ENCODE measurements at places on chromosomes 3 and 15.

DNA sequence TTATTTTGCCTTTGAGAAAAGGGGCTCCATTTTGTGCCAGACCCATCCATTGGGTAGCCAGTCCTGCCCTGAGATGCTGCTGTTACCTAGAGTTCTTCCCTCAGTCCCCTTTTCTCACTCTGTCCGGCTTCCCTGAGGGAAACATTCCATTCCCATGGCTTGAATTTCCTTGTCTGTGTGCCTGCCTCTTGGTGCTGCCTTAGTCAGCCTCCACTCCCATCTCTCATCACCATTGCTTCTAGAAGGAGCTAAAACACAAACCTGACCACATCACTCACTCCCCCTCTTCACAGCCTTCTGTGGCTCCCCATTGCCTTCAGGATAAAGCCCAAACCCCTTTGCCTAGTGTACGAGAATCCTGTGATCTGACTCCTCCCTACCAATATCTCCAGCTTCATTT is 25.2 kb upstream of the C2CD4B start:
- no peak for DNase-seq

GRCh38 chr3:41202834-41203345 is 3.6 kb downstream of the CTNNB1 start:
- peak; percentile 72 for DNase-seq

GRCh38 chr15:73125219-73125618 is 73.0 kb downstream of the NEO1 start:
- DNase-seq = peak; percentile 6

- no peak for DNase-seq
Measured at GRCh38 chr15:50252556-50252955, 13.0 kb downstream of the HDC start.

GRCh38 chr3:45057557-45057956 is 31.5 kb downstream of the CLEC3B start:
- no peak for DNase-seq

DNA sequence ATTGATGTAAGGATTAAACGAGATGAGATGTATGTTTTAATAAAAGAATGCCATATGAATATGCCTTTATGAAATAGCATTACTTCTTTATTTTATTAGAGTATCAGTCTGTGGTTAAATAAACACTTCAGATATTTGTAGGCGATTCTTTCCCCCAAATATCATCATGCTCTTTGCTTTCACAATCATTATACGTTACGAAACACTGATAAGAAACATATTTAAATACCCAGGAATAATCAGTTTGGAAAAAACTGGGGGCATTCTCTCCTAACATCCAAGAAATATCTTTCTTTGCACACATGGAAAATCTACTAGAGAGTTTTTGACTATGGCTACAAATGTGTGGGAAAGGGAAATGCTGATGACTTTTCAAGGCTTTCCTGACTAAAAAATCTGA is 4.4 kb upstream of the PLAAT1 start:
- DNase-seq = peak; percentile 6

DNA sequence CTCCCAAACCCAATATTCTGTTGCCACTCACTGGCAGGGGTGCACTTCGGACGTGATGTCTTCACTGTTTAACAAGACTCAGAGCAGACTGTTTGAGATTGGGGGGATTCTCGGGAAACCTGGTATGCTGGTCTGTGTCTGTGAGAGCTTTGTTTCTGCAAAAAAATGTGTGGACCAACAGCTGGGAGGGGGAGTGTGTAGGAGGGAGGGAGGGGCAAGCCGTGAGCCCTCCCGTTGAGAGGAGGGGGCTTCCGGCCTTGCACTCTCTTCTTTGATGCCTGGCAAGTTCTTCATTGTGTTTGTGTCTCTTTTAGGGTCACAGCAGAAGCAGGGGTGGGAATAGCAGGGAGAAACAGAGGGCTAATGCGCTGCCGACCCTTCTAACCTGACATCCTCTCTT is 74.9 kb upstream of the NDN start:
- DNase-seq = no peak

DNA sequence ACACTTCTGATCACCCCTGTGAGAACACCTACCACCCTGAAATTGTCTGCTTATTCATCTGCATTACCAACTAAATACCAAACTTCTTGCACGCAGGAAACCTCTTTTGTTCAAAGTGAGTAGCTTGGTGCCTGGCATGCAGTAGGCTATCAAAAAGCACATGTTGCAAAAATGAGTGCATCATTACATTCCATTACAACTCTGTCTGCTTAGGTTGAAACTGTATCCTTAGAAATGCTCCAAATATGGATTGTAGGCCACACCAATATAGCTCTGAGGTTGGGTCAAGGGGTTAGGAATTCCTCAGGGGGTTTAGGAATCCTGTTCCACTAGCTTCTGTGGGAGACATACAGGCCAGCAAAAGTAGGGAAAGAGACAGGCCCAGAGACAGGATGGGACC is 107.2 kb downstream of the THRB start:
- peak; percentile 81 for DNase-seq
